ENCODE measurements at places on chromosomes 16 and 17.

- no peak for DNase-seq
Measured at GRCh38 chr17:45719335-45720071, 64.6 kb upstream of the CRHR1 start.

- no peak for DNase-seq
Measured at GRCh38 chr16:17885659-17886207, 415.0 kb upstream of the XYLT1 start.

DNA sequence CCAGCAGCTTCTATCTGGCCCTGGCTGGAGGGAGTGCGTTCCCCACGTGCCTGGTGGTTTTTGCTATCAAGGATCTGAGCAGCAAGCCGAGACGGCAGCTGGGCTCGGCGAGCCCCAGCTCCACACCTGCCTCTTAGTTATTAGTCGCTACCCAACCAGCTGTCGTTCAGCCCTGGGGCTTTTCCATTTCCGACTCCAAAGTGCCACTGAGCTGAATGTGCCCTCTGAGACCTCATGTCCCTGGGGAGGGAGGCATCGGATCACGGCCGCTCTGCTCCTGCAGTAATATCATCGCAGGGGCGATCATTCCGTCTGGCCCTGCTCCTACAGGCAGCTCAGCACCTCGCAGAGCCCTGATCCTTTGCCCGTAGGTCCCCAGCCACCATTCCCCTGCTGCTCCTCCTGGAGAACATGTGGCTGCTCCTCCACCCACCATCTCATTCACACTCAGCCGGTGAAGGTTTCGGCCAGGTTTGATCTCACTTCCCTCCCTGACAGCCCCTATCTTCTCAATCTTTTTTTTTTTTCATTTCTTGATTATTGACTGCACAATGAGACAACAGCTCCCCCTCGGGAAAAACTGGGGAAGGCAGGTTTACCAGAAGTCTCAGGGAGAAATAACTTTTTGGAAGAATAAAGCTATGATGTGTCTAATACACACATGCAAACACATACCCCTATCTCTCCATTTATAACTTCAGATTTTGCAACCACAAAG lies 86.7 kb downstream of the ZFHX3 start:
- no peak for DNase-seq

DNA sequence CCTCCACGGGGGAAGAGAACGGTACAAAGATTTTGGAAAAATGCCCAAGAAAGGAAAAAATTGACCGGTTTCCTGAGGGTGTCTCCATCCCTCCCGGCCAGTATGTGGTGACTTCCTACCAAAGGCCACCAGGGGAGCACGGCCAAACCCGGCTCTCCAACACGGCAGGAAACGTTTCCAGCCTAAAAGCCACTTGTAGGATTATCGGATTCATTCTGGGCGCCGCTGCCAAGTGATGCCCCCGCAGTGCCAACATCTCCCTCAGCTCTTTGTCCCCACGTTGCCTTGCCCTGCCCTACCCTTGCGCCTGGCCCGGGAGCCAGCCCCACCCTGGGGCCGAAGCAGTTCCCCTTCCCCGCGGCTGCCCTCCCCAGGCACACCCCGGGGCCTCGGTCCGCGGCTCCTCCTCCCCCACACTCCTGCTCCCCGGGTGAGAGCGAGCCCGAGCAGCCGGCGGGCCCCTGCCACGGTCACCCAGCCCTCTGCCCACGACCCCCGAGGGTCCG lies 688 bp downstream of the CRK start:
- DNase-seq = no peak

- no peak for DNase-seq
Measured at GRCh38 chr16:78500659-78501270, 401.3 kb downstream of the WWOX start.

DNA sequence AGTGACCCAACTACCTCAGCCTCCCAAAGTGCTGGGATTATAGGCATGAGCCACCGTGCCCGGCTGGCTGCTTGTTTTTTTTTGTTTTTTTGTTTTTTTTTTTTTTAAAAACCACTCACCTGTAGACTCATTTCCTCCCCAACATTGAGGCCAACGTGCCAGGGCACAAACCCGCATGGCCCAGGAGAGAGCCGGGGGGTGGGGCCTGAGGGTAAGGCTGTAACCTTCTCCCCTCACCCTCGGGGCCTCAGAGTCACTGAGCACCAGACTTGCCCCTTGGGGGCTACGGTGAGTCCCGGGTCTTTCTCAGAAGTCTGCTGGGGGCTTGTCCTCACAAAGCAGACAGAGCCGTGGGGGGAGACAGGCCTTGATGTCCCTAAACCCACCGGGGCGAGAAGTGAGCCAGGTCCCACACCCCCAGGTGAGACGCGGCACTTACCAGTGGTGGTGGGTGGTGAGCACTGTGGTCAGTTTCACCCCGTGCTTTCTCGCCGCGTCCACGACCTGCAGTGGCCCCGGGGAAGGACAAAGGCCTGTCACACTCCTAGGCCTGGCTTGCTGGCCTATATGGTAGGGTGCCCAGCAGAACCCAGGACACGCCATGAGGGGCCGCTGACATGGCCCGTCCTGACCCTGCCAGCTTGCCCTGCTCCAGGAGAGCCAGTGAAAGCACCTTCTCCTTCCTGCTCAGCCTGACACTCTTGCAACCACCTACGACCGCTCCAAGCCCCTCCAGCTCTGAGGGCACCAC lies 4.6 kb downstream of the HAGH start:
- DNase-seq = no peak

DNA sequence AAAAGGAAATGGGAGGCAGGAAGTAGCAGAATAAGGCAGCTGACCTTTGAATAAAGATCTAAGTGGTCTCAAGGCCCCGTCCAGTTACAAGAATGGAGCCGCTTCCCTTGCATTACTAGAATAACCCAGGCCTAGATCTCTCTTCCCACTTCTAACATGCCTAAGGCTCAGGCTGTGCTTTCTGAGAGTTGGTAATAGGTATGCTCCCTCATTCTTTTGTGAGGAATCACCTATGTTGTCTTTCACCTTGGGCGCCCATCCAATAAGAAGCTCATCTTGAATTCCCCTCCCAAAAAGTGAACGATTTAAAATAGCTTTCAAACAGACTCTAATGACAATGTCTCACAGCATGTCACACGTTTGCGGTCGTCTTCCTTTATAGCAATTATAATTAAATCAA lies 101.2 kb downstream of the KCNJ2 start:
- no peak for DNase-seq

- DNase-seq = no peak
Measured at GRCh38 chr17:7586673-7587419, 3.0 kb downstream of the SOX15 start.

DNA sequence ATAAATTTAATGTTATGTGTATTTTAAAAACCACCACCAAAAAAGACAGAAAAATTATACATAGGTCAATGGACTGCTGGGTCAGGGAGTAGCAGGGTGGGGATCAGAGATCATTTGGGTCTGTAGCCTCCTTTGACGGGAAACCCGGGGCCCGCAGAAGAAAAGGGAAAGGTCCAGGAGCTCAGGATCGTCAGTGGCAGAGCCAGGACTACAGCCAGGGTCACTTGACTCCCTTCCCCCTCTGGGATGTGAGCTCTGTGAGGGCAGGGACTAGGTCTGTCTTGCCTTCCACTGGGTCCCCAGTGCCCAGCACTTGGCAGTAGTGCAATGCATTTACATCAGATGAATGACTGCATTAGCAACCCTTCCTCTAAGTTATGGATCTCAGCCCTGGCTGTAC lies 62.1 kb downstream of the TOM1L2 start:
- DNase-seq = no peak

GRCh38 chr17:12737740-12738469 lies 51.4 kb upstream of the ARHGAP44 start:
- DNase-seq = no peak

- DNase-seq = no peak
Measured at GRCh38 chr17:32349503-32349853, 479 bp upstream of the ZNF207 start.

DNA sequence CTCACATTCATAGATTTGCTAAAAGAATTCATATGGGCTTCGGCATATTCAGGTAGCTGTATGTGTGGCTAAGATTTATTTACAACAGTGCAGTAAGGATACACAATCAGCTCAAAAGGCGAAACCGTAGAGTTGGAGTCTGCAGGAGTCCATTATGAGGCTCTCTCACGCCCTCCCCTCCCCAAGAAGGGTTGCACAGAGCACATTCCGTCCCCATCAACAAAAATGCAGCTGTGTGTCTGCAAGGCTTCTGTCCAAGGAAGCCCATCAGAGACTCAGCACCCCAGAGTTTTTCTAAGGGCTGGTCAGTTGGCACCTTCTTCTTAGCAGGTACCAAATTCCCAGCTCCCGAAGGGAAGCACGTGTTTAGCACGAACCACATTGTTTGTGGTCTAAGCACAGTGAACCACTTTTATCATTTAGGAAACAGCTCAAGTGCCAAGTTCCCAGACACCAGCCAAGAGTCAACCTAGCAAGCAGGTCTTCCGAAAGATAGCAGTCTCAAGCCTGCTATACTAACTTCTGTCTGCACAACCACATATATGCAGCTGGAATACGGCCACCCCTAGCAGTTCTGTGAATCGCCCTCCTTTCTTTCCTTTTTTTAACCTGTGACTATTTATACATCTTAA lies 28.5 kb upstream of the MEAK7 start:
- no peak for DNase-seq

GRCh38 chr17:1797323-1797722 lies 32.4 kb downstream of the SMYD4 start:
- DNase-seq = no peak

- DNase-seq = no peak
Measured at GRCh38 chr17:249236-249993, 68.0 kb upstream of the DOC2B start.

DNA sequence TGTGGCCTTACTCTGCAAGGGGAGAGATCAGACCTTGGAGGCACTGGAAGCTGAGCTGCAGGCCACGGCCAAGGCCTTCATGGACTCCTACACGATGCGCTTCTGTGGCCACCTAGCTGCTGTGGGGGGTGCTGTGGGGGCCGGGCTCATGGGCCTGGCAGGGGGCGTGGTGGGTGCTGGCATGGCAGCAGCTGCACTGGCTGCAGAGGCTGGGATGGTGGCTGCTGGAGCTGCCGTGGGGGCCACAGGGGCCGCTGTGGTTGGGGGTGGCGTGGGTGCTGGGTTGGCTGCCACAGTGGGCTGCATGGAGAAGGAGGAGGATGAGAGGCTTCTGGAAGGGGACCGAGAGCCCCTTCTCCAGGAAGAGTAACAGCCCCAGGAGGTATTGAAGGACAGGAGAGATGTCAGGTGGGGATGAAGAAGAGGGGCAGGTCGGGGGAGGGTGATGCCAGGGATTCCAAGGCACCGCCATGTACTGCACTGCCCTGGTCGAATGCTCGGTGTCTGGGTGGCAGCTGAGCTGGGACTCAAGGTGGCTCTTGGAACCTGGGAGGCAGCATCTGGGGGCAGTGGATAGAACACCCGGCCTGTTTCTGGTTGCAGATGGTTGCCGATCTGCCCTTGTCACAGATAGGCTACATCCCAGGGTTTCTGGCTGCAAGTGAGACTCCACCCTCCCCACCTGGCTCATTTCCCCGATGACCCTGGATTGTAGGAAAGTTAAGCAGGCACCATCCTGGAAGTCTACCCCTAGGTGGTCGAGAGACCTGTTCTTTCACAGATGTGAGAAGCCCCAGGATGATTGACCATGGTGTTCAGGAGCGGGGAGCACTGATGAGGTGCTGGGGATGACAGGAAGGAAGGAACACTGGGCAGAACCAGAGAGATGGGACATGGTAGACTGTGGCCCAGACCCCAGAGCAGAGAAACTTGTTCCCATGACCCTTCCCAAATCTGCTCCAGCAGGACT lies 5.1 kb downstream of the RNF112 start:
- no peak for DNase-seq

DNA sequence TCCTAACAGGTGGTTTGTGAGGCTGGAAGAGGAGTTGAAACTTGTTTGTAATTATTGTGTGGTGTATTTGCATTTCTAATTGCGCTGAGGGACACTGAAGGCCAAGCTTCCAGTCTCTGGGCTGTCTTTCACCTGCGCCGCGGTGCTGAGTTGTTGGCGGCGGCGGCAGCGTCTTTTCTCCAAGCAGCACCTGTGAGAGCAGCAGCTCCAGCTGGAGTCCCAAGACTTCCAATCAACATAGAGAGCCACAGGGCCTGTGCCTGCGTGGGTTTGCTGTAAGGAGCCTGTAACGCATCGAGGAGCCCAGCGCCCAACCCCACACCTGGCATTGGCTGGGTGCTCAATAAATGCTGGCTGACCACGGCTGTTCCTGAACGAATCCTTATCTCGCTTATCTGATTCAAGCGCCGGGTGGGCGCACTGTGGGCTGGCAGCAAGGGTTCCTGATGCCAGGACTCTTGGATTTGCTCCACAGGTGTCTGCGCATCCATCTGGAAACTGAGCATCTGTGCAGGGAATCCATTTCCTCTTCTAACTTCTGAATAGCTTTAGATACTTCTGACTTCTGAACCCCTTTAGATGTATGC lies 138.1 kb downstream of the ASIC2 start:
- no peak for DNase-seq

GRCh38 chr16:10938796-10939648 lies 3.2 kb downstream of the DEXI start:
- no peak for DNase-seq

- no peak for DNase-seq
Measured at GRCh38 chr17:39979016-39979670, 1.5 kb upstream of the PSMD3 start.

DNA sequence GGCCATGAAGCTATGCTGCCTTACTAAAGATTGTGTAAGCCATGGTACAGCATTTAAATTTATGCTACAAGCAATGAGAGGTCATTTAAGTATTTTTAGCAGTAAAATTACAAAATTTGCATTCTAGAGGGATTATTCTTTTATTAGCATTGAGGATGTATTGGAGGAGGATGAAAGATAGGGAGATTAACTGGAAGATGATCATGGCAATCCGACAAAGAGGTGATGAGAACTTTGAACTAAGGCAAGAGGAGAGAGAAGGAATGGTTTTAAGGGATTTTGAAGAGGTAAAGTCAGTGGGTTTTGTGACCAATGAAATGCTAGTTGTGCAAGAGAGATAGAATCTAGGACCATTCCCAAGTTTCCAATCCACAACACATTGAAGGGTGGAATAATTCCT lies 129.9 kb downstream of the SNX11 start:
- DNase-seq = no peak

- no peak for DNase-seq
Measured at GRCh38 chr17:48261297-48261880, 153.8 kb downstream of the SNX11 start.

DNA sequence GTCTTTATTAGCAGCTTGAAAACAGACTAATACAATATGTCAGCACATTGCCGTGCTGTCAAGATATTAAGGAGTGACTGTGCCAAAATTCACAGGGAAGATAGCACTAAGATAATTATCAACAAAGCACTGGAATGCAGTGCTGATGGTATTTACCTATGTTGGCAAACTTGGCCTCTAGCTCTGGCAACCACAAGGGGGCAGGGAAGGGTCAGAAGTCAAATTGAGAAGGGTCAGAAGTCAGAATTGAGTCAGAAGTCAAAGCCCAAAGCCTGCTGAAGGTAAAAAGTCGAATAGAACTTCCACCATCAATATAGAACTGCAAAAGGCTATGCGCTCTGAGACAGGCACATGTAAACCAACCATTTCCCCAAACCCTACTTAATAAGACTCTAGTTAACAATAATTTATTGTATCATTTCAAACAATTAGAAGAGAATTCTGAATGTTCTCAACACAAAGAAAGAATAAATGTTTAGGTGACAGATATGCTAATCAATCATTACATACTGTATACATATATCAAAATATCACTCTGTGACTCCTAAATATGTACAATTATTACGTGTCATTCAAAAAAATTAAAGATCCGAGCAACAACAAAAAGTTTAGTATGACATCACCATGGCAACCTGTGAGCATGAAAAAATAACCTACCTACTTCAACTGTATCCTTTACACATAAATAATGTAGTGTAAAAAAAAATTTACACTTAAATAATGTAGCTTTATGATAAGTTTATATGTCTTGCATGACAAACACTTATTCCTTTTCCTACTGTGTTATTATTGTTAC lies 916.1 kb downstream of the KCNJ2 start:
- no peak for DNase-seq

- DNase-seq = no peak
Measured at GRCh38 chr17:80461528-80462160, 14.8 kb downstream of the NPTX1 start.
